Activated CD8-positive, alpha-beta memory T cell treated with anti-CD3 and anti-CD28 coated beads for 1 hour (primary cell): ENCODE measurements at places on chromosomes 3 and 15.

DNA sequence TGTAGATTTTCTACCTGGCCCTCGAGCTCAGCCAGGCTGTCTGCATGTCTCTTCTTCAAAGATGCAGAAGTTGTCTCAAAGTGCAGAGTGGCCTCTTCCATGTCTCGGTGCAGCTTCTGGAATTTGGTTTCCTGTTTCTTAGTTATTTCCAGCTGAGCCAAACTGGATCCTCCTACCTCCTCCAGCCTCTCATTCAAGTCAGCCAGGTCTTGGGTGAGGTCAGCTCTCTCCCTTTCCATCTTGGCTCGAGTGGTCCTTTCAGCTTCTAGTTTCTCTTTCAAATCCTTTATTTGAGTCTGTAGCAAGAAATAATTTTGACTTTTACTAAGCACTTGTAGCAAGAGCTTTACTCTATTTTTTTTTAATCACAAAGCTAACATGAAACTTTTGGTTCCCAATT lies 81.8 kb downstream of the MYH15 start:
- no peak for DNase-seq

DNA sequence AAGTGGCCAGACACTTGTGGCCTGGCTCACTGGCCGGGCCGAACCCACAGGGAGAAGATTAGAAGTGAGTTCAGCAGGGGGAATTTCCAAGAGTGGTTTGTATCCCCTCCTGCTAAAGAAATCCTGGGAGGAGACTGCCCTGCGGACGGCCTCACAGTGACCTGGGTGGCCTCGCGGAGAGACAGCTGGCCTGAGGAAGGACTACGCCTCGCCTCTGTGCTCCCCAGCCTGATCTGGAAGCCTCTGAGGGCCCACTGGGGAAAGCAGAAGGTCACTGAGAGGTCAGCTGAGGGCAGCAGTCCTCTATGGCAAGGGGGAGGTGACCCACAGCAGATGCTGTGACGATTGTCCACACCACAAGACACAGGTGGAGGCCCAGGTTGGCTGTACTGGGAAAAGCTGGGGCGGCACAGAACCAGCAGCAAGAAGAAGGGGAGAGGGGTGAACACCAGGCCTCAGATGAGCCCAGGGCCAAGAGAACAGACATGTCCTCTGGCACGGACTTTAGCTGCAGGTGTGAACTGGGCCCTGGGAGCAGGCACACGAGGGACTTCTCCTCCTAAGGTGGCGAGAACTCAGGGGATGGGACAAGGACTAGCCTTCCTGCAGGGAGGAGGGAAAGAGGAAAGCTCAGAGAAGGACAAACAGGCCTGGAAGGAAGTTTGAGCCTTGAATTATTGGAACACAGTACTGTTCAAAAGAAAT lies 37.2 kb upstream of the DLG1 start:
- DNase-seq: no peak

DNA sequence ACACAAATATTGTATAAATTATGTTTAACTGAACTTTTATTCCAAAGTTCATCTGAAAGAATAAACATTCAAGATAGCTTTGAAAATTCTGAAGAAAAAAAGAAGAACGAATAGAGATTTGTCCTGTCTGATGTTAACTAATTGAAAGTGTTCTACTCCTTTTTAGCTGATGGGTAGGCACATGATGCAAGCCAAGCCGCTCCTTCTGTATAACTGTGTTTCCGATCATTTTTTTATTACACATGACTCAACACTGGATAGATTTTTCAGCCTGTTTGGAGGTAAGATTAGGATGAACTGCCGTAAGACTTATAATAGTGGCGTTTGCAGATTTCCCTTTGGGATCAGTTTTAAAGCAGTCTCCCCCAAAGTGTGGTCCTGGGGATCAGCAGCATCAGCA lies 19.0 kb downstream of the NSUN3 start:
- DNase-seq: no peak

- DNase-seq: no peak
Measured at GRCh38 chr3:139098391-139098790, 53.7 kb upstream of the PRR23C start.

DNA sequence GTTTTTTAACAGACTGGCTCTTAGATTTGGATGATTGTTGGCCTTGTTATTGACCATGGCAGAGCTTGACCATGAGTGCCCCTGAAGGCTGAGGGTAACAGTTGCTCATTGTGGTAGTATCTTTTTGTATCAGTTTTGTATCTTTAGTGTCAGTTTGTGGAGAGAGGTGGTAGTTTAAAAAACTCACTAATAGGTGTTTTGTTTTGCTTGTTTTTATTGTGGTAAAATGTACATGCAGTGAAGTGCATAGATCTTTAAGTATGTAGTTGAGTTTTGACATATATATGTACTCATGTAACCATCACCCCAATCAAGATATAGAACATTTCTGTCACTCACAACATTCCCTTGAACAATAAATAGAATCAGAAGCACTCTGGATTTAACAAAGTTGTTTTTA lies 9.8 kb downstream of the GMPS start:
- no peak for DNase-seq

DNA sequence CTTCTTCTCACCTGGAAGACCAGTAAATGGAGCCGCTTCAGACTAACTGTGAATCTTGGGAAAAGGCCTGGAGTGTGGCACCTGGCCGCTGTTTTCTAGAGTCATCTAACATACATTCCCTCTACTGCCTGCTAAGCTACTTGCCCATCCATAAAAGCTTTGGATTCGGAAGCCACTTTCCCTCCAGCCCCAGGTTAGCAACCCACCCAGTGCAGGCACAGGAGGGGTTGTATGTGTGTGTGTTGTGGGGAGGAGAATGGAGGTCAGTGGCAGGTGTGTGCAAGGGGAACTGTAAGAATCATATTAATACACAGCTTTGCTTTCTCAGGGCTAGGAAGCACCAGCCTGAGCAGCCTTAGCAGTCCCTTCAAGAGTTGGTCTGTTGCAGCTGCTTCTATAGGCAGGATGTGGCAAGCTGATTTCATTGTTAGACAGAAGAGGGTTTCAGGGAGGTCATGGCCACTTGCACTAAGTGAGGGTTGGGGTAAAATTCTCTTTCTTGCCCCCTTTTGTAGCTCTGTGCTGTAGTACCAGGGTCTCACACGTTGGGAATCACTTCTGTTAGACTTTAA lies 8.9 kb downstream of the NSUN3 start:
- no peak for DNase-seq

- no peak for DNase-seq
Measured at GRCh38 chr3:177932346-177932745, 603.9 kb upstream of the KCNMB2 start.

DNA sequence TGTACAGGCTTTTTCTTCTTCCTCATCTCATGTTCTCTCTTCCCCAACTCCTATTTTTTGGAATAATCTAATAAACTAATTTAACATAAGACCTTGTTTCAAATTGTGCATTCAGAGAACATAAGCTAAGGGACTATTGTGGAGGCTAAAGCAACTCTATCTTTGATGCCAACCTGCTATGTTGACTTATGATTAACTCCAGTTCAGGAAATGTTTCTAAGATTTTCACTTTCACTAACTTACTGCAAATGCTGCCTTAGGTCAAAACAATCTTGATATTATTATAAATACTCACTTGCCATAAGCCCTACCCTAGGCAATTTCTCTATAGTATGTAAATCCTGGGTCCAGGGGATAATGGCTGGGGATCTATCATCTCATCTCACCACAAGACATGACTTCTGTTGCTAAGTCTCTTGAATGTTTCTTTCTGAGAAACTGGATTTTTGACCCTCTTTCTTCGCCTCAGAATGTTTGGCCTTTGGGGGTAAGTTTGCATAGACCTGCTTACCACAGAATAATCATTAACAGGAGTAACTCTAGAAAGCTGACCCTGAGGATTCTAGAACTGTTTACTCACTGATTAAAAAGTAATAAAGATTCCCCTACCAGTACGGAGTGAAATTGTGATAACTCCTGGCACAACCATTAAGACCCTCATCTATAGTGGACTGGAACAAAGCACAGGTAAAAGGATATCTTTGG lies 768.1 kb downstream of the GBE1 start:
- DNase-seq: no peak

GRCh38 chr3:77514766-77515165 lies 474.9 kb downstream of the ROBO2 start:
- no peak for DNase-seq

DNA sequence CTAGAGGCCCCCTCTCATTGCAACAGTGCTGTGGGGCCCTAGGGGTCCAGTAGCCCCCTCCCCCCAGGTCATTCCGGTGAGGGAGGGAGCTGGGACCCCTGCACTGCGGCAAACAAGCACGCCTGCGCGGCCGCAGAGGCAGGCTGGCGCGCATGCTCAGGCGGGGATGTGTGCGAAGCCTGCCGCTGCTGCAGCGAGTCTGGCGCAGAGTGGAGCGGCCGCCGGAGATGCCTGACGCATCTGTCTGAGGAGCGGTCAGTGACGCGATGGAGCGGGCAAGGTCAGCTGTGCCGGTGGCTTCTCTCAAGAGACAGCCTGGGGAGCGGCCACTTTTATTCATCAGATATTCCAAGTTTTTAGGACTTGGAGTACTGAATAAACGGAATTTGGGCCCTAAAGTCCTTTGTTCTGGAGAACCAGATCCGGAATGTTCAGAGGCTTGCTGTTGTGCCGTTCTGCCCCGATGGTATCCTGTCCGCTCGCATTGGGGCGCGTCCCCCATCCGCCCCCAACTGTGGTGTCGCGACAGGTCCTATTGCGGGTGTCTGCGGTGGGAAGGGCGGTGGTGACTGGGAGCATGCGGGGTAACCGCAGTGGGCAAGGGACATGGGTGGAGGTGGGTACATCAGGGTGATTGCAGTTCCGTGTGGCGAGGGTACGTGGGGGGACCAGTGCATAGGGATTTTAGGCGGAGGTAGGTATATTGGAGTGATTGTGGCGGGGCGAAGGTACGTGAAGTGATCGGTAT lies at the start of the genes SNRPN and SNURF:
SNRPN (plus strand) TSS at position 205 of the 748 bp plus-strand sequence. CDS start 19,467 bp downstream, outside the sequence.
SNURF (plus strand) TSS at position 205 of the 748 bp plus-strand sequence; CDS start at position 267, 62 bp downstream.
- DNase-seq: no peak

- DNase-seq: no peak
Measured at GRCh38 chr15:40273428-40273827, 9.4 kb downstream of the ANKRD63 start.

DNA sequence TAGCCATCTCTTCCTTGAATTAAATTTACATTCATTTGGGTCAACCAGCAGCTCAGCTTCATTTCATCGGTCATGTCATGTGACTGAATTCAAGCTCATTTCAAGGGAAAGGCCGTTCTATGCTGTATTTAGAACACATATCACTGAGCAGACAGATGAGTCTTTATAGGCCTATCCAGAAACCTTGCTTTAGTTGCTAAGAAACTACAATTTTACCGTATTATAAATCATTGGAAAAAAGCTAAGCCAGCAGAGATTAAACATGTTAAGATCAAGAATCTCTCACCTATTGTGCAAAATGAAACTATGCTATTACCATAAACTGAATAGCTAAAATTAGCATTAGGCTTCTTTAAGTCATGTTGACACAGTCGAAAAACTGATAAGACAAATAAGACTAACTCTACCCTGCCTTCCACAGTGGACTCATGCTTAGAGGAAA lies 2.2 kb downstream of the NPTN start:
- DNase-seq: no peak

GRCh38 chr3:188526057-188526456 lies 372.1 kb downstream of the LPP start:
- DNase-seq: no peak

DNA sequence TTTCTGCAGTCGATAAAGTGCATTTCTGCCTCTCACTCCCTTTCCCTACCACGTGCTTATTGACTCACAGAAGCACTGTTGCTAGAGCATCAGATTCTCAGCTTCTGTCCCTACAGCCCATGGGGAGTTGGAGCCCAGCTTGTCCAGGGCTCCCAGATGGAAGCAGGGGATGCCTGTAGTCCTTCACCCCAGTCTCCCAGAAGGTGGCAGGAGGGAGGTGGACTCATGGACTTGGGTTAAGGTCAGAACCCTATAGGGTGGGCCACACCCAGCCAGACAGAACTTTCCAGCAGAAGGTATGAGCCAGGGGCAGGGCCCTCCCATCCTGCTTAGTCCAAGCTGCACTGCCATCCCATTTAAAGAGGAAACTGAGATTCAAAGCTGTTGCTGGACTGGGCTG lies 33.1 kb upstream of the SEMA3F start:
- DNase-seq: no peak

DNA sequence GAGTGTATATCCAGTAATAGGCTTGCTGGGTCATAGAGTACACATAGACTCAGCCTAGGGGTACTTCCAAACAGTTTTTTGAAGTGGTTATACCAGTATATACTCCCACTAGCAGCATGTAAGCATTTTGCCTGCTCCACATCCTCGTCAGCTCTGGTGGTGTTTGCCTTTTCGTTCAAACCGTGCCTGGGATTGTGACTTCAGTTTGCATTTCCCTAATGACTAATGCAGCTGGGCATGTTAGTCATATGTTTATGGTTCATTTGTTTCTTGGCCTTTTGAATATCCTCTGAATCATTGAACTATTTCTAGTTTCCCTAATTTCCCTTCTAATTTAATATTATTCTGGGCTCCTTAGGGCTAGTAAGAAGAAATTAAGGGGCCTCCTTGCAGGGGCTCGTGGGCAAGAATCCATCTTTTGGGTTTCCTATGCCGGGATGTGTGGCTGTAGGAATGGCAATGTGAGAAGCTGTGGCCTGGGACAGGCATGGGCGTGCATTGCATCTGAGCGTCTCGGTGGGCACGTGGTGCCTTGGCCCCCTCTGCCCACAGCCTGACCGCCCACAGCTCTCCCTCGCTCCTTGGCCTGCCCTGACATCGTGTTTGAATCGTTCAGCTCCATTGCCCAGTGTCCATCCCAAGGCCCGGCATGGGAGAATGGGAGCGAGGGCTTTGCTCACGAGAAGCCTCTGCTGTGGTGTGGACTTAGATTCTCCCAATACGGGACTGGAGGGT lies 26.4 kb downstream of the FAH start:
- no peak for DNase-seq
